ENCODE measurements at places on chromosomes 12 and 14.
A peak's percentile ranks its signal among the peaks of the same experiment; 100 is the strongest.

GRCh38 chr14:52913271-52913670 lies 37.6 kb downstream of the FERMT2 start:
- DNase-seq = no peak

- no peak for DNase-seq
Measured at GRCh38 chr14:65517635-65518542, 105.4 kb downstream of the FUT8 start.

- peak; percentile 53 for DNase-seq
Measured at GRCh38 chr12:22518998-22519397, 25.3 kb downstream of the C2CD5 start.

DNA sequence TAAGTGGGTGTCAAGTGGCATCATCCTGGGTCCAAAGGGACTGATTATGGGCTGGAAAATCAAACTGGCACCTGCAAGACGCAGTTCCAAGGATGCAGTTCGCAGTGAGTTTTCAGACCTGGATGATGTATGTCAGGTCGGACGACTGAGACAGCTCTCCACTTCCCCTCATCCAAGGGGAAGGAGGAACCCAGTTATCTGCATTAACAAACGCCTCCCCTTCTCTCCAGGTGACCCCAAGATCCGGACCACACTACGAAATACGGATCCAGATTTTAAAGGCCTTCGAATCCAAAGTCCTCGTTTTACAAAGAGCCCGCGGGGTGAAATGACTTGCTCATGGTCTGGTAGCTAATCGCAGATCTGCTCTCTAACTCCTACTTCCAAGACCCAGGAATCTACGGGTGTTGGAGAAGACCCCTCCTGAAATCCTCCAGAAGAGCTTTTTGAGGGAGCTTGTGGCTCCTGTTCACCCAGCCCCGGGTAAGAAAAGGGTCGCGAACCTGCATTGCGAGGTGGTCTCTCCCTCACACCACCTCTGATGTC lies 460 bp upstream of the SYNE2 start:
- DNase-seq = no peak

GRCh38 chr12:55727643-55728185 lies 1.1 kb downstream of the CD63 start:
- peak; percentile 40 for DNase-seq

DNA sequence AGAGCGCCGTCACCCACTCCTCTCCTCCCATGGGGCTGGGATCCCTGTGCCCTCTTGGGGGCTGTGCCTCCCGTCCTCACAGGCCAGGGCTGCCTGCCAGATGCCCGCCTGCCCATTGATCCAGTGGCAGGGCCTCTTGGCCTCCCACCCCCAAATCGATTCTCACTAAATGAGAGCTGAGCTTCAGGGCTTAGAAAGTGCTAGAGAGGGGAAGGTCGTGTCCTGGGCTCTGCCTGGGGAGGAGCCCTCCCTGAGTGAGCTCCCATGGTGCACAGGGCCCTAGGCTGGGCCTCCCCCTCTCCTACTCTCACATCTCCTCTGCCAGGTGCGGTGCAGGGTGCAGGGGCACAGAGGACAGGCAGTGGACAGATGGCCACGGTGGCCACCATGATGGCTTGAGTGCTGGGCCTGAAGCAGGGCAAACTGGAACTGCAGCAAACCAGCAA lies 9.2 kb downstream of the BEGAIN start:
- no peak for DNase-seq

GRCh38 chr14:45284802-45285201 lies 31.8 kb upstream of the MIS18BP1 start:
- no peak for DNase-seq

- DNase-seq = no peak
Measured at GRCh38 chr12:92164712-92165111, 19.1 kb upstream of the BTG1 start.

GRCh38 chr12:103930787-103931735 lies 851 bp downstream of the HSP90B1 start:
- peak; percentile 34 for DNase-seq

DNA sequence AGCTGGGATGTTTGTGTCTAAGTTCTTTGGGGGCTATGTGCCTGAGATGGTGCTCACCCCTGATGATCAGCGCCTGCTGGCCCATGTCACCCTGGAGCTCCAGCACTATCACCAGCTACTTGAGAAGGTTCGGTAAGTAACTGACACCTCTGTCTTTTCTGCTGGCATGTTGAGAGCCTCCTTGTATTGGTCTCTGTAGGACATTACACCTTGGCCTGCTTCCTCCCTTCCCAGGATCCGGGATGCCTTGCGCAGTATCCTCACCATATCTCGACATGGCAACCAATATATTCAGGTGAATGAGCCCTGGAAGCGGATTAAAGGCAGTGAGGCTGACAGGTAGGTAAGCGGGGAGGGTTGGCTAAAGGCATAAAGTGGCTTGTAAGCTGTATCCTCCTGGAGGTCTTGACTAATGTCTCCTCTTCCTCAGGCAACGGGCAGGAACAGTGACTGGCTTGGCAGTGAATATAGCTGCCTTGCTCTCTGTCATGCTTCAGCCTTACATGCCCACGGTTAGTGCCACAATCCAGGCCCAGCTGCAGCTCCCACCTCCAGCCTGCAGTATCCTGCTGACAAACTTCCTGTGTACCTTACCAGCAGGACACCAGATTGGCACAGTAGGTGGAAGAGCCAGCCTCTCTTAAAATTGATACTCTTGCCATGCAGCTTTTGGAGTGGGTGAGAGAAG lies 5.5 kb downstream of the DDIT3 start:
- no peak for DNase-seq

DNA sequence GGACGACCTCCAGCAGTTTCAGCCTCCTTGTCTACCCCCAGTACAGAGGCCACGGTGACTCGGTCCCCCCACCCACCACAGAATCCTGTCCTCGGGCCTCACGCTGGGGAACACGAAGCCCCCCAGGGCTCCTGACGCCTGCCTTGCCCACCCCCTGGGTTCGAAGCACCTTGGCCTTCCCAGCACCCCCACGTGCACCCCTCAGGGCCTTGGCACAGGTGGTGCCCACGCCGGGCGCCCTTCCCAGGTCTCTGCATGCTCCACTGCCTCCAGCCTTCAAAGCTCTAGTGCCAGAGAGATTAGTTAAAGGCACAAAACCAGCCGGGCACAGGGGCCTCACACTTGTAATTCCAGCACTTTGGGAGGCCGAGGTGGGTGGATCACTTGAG lies 61.8 kb downstream of the NOC4L start:
- DNase-seq = no peak

DNA sequence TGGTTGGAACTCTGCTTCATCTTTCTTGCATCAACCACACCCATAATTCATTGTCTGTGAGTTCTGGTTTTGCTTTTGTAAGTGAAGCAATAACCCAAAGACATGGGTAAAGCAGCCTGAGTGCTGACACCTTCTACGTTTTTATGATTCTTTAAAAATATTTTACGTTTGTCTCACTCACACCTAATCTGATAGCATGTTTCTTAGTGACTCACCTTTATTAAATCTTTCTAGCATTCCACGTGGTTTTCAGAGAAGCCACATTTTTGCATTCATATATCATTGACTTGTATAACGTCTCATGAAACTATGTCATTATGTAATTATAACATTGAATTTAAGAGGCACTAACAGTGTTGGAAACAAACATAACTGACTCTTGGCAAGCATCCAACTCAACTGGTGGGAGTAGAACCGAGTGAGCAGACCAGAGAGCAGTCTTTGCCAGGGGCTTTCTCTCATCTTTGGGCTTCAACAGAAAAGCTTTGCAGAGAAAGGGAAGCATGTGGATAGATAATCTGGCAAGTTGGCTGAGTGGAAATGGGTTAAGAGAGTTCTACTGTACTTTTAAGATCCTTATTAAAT lies 118.8 kb downstream of the TPH2 start:
- DNase-seq = peak; percentile 78

DNA sequence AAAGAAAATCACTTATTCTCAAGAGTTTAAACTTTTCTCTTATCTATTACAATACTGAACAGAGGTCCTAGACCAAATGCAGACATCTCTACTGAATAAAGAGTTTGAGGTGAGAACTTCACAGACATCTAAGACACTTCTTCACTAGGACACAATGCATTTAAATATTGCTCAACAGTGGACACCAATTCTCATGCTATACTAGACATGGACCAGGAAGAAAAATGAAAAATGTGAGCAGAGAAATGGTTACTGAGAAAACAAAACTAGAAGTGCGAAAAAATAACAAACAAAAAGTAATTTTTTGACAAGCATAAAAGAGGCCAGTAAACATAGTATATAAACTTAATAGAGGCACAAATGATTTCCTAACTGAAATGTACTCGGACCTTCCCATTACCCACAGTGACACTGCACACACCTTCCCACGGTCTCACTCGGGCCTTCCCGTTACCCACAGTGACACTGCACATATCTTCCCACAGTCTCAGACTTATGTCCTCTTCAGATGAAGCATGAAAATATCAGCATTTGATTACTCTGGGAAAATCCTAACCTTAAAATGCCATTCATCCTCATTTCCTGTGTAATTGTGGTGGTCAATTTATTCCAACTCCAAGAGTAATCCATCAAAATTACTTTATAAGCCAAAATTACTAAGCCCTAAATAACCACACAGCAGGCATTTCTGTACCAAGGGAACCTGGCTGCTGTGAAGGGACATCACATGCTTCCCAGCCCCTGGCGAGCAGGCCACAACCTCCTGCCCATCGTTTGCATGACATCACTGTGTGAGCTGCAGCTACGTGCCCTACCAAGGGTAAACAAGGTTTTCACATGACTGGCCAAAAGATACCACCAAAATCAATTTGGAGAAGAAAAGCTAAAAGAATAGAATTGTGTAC lies 6.4 kb downstream of the SLC15A4 start:
- DNase-seq = peak; percentile 60

DNA sequence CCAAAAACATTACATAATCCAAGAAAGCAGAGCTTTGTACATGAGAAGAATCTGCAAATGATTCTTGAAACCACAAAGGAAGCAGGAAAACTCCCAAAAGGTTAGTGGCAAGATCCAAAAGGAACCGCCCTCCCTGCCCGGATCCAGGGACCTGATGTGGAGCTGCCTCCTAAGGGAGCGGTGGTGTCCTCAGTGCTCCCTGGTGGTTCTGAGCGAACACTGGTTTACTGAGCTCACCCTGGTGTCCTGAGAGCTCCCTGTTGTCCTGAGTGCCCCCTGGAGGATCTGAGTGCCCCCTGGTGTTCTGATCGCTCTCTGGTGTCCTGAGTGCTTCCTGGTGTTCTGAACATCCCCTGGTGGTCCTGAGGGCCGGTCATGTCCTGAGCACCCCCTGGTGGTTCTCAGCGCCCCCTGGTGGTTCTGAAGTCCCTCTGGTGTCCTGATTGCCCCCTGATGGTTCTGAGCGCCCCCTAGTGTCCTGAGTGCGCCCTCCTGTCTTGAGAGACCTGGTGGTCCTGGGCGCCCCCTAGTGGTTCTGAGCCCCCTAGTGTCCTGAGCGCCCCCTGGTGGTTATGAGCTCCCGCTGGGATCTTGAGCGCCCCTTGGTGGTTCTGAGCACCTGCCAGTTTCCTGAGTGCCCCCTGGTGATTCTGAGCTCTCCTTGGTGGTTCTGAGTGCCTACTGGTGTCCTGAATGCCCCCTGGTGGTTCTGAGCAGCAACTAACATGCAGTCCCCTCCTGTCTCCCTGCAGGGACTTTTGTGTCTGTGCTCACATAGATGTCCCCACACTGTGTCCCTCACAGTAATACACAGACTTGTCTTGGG lies 891.1 kb downstream of the TMEM121 start:
- no peak for DNase-seq

DNA sequence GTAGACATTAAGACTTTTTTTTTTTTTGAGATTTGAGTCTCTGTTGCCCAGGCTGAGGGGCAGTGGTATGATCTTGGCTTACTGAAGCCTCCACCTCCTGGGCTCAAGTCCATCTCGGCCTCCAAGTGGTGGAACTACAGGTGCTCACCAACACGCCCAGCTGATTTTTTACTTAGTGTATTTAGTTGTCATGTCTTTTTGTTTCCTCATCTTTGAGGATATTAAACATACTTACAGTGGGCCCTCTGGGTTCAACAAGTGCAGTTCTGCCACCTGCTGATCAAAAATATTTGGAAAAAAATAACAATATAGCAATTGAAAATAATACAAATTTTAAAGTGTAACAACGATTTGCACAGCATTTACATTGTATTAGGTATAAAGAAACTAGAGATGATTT lies 4.4 kb upstream of the B4GALNT1 start:
- no peak for DNase-seq

DNA sequence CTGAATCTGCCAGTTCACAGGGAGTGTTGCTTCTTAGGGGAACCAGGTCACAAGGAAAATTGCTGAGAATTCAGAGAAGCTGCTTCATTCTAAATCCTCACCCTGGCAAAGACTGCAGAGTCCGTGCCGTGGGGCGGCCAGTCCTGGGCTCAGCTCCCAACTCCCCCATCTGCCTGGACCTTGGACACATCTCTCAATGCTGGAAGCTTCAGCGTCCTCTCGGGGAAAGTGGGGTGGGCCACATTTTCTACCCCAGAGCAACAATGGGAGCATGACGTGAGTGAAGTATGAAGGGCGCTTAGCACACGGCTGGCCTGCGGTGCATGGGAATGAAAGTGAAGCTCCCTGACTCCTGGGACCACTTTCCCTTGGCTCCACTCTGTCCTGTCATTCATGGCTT lies 31.2 kb downstream of the HVCN1 start:
- DNase-seq = no peak

- DNase-seq = peak; percentile 78
Measured at GRCh38 chr12:4997939-4998338, 45.7 kb upstream of the KCNA5 start.

DNA sequence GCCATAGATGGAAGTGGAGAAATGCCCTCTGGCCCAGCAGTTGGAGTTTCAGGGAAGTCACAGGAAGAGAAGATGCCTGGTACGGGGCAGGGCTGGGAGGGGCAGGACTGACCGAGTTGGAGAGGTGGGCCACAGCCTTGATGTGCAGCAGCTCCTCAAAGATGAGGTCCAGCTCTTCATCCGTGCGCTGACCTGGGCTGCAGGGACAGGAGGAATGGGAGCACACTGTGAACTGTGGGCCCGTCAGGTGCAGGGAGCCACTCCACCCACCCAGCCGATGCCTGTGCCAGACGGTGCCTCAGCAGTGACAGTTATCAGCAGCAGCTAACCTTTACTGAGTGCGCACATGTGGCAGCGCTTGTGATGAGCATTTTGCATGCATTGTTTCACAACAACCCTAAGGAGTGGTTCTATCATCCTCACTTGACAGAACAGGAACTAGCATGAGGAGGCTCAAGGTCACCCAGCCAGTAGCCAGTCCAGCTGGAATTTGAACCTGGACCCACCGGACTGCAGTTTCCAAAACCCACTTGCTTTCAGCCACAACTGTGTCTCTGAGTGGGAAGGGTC lies 8.4 kb downstream of the RAPGEF3 start:
- no peak for DNase-seq

GRCh38 chr12:48084066-48084465 lies 21.8 kb downstream of the SENP1 start:
- no peak for DNase-seq

DNA sequence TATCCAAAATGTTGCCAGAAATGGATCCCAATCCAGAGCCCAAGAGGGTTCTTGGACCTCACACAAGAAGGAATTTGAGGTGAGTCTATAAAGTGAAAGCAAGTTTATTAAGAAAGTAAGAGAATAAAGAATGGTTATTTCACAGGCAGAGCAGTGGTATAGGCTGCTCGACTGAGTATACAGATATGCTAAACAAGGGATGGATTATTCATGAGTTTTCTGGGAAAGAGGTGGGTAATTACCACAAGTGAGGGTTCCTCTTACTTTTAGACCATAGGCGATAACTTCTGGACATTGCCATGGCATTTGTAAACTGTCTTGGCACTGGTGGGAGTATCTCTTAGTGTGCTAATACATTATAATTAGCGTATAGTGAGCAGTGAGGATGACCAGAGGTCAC lies 73.6 kb downstream of the ETNK1 start:
- DNase-seq = no peak

All from mammary epithelial cell (primary cell).